NCI-H187 treated with DMSO at 0.1 percent for 48 hours (cell line): ENCODE measurements at places on chromosomes 6 and 20.

DNA sequence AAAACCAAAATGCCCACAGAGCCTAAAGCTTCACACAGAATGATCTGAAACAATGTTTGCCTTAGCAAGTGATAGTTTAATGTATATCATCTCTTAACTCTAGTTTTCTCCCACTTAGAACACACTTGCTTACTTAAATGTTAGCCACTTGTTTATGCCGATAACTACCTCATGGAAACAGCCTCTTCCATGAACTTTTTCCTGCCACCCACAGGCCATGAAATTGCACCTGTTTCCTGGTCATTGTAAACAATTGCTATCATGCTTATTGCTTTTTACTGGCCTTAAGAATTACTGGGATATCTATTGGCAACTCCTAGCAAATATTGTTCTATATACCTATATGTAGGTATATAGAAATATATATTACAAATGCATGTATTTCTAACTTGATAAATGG, 231.1 kb downstream of the HDGFL1 start:
- DNase-seq, result no peak

DNA sequence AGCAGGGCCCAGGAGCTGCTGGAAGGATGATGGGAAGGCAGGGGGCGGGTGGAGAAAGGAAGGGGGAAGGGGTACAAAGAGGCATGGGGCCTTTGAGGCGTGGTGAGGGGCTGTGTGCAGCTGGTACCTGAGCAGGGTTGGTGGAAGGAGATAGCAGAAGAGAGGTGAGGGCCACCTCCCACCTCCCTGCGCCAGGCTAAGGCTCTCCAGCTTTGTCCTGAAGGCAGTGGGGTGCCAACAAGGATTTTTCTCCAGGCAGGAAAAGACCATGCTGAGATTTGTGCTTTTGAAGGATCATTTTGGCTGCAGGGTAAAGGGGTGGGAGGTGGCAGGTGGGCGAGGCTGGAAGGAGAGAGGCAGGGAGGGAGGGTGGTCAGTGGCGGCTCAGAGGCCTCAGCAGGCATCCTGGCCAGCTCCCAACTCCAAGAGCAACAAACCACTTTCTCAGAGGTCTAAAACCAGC, 40.8 kb downstream of the NOL4L start:
- no peak for DNase-seq

DNA sequence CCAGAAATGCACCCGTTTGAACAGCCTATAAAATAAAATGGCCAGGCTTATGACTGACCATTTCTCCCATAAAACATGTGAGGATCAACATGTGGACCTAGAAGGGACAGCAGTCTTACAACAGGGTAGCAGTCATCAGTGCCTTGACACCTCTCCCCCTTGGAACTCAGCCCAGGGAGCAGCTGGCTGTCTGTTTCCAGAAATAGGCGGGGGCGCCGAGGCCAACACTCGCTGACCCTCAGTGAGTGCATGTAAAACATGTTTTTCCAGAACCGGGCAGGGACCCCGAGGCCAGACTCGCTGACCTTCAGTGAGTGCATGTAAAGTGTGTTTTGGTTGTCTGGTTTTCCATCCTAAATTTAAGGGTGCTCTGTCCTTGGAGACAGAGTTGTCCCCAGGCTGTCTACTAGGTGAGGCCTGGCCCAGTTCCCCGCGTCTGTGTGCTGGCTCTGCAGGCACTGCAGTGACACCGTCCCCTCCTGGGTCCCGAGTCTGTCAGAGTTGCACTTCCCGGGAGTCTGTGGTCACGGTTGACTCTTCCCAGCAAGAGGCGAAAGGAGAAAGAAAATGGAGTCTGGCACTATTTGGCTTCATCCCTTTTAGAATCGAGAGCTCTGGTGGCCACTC, 19.8 kb upstream of the ADRM1 start:
- DNase-seq, result no peak

GRCh38 chr20:22385602-22386305, 198.6 kb downstream of the FOXA2 start:
- DNase-seq, result no peak

GRCh38 chr6:24060982-24061754, 64.8 kb upstream of the NRSN1 start:
- DNase-seq, result no peak

DNA sequence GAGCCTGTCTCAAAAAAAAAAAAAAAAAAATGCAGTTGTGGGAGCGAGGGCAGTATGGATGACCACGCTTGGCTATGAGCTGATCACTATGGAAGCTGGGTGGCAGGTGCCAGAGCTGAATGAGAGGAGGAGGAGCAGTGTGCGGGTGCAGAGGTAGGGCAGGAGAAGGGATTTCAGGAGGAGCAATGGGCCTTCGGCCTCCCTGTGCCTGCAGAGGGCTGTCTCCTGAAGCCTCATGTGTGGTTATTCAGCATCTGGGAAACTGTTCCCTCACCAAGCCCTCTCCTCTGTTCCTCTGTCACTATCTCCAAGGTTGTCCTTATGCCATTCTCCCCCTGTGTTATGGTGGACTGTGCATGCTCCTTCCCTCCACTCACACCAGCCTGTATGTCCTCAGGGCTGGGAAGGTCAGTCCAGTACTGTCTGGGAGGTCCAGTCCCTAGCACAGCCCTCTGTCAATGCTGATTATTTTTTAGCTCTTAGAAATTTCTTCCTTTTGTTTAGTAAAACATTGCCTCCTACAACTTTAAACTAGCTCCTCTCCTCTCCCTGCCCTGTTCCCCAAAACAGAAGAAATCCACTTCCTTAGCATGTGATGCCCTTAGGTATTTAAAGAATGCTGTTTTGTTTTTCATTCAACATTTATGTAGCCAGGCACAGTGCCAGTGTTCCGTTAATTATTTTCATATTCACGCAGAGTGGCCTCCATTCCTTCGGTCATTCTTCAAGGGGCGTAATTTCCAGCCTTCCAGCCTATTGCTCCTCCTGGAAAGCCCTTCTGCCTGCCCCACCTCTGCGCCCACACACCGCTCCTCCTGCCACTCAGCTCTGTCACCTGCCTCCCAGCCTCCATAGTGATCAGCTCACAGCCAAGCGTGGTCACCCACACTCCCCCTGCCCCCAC, 48.9 kb downstream of the CNBD2 start:
- DNase-seq, result no peak

GRCh38 chr6:22904431-22904830, 335.1 kb downstream of the HDGFL1 start:
- DNase-seq, result no peak

DNA sequence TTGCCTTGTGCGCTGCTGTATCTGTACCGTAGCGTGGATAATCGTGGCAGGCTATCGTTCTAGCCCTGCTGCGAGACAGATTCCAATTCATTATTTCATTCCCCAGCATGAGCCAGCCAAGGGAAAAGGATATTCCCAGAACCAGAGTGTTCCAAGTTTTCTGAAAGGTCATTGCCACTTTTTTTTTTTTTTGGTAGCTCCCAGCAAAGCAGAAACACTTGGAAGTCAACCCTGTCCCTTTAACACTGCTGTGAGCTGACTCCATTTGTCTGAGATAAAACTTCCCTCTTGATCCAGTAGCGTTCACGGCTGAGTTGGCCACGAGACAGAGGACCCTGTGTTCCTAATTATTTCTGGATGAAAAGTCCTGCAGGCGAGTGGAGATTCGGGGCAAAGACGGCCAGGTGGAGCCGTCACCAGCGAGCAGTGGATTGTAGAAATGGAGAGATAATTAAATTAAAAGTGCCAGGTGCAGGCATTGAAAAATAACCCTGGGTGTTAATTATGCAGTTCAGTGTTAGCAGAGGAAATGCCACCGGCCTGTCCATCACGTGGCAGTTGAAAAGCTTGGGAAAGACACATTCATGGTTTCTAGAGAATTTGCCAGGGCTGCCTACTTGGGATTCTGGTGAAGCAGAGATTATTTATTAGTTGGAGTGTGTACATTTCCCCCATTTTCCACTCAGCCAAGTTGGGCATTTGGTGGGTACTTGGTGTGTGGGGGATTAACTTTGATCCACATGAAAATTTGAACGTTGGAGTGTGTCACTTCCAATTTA, 164.2 kb downstream of the SLC24A3 start:
- DNase-seq, result no peak

DNA sequence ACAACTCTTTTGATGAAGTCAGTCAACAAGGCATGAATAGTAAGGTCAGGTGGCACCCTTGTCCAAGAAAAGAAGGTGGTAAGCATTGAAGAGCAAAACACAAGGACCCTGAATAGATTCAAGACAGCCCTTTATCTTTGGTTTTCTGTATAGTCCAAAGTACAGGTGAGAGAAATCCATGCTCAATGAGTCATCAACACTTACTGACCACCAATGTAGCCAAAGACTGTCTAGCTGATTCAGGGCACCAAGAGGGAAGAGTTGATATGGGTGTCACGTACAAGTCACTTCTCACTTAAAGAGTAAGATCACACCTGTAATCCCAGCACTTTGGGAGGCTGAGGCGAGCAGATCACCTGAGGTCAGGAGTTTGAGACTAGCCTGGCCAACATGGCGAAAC, 528.3 kb downstream of the CD83 start:
- DNase-seq, result no peak

DNA sequence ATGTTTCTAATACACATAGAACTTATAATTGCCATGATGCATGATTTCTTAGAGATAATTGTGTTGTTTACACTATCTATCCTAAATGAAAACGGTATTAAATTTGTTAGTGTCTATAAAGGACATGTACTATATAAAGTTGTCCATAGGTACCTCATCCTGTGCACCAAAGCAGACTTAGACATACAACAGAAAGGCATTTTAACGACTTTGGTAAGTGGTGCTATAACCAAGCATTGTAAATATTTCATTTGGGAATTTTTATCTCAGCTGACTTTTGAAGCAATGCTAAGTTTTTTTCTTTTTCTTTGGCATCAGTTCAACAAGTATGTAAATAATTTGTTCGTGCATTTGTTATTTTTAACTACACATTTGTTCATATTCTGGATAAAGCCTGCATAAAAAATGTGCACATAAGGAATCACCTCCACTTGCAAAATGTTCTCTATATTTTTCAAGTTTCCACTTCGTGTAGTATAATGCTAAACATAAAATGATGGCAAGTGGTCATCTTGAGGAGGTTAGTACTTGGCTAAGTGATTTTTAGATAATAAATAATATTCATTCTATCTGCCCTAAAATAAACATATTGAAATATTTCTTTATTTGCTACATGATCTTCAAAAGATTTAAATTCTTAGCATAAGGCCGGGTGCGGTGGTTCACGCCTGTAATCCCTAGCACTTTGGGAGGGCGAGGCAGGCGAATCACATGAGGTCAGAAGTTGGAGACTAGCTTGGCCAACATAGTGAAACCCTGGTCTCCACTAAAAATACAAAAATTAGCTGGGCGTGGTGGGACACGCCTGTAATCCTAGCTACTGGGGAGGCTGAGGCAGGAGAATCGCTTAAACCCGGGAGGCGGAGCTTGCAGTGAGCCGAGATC, 6.3 kb upstream of the GJA1 start:
- DNase-seq, result no peak

GRCh38 chr6:148157841-148158240, 184.8 kb upstream of the SASH1 start:
- no peak for DNase-seq

GRCh38 chr20:21804802-21805201, 99.3 kb downstream of the PAX1 start:
- no peak for DNase-seq

GRCh38 chr20:14691994-14692393, 354.6 kb upstream of the FLRT3 start:
- DNase-seq, result no peak
